ENCODE measurements at places on chromosomes 11 and 22.

- no peak for DNase-seq
Measured at GRCh38 chr11:8204025-8204424, 35.2 kb upstream of the RIC3 start.

DNA sequence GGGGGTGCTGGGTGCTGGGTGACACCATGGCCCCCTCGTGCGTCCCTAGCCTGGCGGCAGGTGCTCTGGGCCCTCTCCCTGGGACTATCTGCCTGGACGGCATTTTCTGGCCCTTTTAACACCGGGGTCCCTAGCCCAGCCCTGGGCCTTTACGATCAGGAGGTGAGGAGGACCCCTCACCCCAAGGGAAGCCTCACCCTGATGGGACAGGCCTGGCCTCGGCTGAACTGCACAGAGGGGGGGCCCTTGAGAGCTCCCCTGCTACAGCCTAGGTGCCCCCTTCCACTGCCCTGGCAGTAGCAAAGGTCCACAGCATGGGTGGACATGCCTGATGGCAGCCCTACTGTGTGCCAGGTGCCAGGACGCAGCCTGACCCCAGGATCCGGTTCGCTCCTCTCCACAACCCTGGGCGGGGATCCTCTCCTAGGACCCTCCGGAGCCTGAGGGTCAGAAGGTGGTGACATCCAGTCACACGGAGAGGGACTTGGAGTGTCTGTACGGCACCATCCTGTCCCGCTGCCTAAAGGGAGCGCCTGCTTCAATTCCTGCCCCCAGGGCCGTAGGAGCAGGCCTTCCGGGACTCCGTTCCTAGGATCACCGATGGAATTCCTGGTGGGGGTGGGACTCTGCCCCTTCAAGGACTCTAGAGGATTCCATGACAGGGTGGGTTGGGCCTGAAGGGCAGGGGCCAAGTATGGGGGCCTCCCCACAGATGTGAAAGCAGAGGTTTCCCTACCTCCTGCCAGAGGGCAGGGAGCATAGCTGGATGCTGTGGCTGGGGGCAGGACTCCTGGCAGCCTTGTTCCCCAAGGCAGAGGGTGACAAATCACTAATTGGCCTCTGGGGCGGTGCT, 33.0 kb upstream of the TH start:
- DNase-seq = no peak

- DNase-seq = no peak
Measured at GRCh38 chr11:63537293-63538101, 889 bp downstream of the PLAAT4 start.

DNA sequence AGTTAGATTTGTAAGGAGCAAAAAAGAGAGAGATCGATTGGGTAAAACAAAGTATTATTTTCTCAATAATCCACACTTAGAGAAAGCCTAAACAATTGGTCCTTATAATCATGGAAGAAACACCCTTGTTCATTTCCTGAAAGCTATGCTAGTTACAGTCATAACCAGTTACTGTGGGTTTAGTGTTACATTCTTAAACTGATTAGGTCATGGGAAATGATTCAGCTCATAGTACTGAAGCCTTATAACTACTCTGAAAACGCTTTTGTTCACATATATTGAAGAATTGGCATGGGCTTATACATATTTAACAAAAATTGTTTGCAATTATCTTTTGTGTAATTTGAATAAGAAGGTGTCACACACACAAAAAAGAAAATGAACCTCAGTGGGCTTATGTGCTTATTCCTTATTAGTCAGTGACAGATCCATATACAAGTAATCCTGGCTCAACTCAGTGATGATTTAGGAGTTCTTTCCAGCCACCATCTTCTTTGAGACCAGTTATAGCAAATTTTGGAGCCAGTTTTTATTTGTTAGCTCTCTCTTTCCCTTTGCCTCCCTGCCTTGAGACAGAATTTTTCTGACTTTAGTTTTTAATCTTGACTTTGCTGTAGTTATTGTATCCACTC, 198.5 kb upstream of the CTSC start:
- DNase-seq = no peak

DNA sequence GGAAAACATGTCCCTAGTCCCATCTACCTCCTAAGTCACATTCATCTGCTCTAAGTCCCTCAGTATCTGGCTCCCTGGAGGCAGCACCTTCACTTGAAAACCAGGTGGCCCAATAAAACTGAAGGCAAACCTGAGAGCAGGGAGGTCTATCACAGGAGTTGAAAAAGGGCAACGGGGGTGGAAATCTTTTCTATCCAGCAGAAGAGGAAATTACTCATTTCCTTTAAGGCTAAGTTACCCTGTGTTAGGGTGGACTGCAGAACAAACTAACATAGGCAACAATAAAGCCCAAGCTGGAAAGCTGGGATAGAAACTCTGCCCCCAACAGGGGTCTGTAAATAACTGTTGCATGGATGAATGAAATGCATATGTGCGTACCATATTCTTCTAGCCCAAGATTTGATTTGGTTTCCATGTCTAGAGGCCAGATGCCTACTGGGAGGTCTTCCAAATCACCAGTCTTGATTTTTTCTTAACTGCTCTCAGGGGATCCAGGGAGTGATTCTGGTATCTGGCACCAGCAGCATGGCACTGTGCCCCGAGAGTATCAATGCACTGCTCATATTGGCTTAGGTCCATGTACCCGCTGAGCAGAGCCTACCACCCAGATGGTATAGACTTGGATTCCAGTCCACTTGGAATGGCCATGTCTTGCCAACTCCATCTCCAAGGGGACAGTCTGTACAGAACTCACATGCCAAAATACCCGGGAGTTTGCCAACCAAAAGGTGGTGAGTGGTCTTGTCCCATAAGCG, 350.0 kb upstream of the NCAM1 start:
- DNase-seq = no peak

- DNase-seq = no peak
Measured at GRCh38 chr11:8168485-8169257, at the start of gene RIC3. TSS of gene RIC3 (minus strand) at chr11:8169025. CDS start at chr11:8168989, 36 bp downstream.

DNA sequence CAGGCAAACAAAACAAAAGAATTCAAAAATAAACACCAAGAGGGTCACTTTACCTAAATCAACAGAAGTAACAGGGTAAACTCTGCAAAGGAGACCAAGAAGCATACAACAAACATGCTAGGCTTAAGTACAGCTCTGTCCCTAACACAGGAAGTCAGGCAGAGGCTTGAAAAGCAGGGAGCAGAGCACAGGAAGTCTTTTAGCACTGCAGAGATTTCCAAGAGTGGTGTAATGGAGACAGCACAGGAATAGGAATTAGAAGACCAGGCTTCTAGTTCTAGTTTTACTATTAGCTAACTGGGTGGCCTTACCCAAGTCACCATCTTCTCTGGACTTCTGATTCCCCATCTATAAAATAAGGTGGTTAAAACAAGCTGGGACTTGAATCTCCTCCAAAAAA, 1.9 kb downstream of the RBFOX2 start:
- DNase-seq = no peak

DNA sequence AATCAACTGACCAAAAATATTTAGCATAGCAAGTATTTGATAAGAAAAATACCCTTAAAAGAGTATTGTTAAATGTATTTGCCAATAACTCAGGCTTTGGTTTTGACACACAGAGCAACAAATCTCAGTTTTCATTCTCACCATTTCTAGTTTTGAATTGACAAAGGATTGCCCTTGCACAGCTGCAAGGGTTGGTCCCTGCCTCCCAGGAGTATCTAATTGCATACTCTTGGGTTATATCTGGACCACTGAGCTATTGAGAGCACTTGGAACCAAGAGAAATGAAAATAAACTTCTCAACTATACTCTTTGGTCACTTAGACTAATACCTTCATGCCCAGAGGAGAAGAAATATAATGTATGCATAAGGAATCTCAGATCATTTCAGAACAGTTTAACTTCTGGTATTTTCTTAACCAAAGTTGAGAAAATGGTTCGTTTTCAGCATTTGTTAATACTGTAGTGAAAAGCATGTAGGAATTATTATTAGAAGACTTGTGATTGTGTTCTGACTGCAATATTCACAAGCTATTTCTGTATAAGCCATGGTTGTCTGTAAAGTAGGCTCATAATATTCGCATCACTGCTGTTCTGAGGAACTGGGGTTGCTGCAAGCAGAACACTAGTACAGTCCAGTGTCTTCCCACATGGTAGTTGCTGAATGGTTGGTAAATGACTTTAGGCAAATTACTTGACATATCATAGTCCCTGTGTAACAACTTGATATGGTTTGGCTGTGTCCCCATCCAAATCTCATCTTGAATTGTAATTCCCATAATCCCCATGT, 7.9 kb downstream of the C2CD3 start:
- no peak for DNase-seq

DNA sequence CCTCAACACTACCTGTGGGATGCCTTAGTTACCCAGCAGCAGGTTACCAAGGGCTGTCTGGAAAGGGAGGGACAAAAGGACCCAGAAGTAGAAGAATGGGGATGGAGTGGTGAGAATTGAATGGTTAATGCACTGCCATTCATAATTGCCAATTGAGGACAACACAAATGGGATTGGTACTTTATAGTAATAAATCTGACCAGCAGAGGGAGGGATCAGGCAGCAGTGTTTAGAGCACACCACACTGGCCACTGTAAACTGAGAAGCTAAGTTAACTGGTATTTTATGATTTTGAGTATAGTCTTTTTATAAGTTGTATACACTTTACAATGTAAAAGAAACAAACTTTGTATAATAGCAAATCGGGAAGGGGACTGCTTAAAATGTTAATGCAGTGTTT, 10.7 kb downstream of the TBRG1 start:
- no peak for DNase-seq

GRCh38 chr11:20090654-20091374, 69.5 kb downstream of the DBX1 start:
- no peak for DNase-seq

GRCh38 chr22:26839216-26839615, 181.8 kb downstream of the MIAT start:
- no peak for DNase-seq

DNA sequence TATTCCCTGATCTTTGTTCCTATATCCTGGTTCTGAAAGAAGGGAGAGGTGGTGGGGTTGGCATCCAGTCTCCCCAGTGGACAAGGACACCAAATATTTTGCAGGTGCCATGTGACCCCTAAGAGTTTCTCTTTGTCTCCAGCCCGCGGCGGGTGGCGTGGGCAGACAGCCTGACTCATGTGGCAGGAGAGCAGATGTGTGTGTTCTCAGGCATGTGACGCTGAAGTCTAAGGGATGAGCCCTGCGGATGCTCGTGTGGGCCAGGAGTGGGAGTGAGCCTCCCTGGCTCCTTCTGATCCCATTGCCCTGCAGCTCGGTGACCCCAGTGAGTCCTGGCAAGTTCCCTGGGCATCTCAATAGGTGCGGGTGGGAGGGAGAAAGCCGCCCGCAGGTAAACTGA, 94.8 kb upstream of the TBCEL start:
- DNase-seq = no peak

DNA sequence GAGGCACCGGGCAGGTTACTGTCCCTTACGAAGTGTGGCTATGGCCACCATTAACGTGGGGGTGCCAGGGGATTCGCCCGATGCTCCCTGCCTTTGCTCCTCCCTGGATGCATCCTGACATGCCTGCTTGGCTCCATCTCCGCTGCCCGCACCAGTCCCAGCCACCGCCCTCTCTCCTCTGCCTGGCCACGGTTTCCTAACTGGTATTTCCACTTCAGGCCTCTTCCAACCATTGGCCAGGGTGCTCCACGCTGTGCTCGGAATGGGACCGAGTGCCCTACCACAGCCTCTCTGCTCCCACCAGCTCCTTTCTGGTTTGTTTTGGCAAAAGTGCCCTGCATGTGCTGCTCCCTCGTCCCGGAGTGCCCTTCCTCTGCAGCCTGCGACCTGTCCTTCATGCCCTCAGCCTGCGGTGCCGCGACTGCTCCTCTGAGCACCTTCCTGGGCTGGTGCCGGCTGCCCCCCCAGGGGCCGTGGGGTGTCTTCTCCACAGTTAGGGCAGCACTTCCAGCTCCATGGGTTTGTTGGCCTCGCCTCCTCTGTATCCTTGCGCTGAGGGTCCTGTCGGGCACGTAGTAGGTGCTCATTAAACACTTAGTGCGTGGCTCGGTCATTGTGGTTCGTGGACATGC, 12.6 kb upstream of the GRAMD4 start:
- no peak for DNase-seq

DNA sequence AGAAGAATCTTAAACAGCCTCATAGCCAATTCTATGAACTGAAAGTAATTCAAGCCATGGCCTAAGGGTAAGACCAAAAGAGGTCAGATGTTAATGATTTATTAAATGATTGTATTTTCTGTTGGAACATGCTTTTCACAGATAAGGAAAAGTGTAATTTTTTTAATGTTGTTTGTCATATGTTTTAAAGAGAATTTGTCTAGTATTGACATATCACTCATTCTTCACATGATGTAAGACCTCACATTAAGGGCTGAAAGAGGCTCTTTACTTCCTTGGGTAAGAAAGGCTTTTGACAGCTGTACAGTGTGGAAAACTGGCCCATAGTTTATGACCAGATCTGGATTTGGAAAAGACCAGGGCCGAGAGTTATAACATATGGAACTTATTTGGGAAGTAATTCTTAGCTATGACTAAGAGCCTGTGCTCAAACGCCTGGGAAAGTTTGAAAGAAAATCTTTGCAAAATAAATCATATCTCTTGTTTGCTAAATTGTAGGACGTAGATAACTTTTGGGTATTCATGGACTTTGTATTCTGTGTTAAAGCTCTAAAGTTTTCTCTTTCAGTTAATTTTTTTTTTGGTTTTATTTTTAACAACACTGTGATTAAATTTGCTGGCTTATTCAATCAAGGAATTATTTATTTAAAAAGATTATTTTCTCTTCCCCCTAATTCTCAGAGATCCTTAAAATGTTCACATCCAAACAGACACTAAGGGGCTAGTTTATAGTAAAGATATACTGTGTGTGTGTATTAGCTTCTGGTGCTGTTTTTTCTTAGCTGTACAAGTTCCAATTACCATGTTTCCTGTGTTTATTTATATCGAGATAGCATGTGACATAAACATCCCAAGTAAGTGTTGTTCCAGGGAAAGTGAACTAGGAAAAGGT, 162.2 kb downstream of the ARHGAP42 start:
- no peak for DNase-seq

DNA sequence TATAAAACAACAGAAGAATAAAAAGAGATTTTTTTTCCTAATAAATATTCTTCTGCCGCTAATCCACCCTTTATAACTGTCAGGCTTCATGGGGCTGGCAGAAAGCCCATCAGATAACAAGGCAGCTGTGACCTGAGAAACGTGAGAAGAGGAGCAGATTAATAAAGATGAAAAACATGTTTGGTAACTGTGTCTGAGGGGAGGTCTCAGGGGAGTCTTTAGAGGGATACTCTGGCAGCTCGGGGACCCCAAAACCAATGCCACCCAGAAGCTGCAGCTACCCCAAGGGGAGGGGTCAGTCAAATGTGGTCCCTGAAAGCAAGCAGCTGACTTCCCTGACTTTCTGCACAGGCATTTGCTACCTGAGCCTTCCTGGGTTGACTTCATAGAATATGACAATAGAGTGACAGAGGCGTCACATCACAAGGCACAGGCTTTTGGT, 48.4 kb upstream of the POU2AF1 start:
- no peak for DNase-seq

All from renal cortex interstitium (tissue), 15 donors.